ENCODE measurements at places on chromosomes 3 and 15.

DNA sequence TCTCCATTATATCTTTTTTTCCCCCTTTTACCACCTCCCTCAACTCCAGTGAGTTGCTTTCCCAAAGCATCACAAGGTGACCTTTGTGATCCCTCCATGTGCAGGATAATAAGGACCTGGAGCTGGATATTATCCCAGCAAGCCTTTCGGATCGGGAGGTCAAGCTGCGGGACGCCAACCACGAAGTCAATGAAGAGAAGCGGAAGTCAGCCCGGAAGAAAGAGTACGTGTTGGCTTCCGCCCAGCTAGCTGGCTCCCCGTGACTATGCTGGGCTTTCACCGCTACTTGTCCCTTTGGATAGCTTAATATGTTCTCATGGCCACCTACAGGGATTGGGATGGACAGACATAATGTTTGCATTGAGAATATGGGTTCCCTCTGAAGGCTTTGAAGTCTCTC lies 273.7 kb upstream of the UMPS start:
- DNase-seq = no peak

DNA sequence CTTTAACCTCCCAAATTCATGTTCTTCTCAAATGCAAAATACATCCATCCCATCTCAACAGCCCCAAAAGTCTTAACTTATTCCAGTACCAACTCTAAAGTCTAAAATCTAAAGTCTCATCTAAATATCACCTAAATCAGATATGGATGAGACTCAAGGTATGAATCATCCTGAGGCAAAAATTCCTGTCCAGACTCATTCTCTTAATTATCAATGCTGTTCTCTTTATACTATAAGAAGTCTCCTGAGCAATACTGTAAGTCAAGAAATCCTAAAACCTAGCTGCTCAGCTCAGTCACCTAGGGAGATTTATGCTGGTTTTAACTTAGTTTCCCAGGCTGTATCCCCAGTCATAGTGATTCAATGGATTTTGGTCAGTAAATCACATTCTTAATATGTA lies 11.1 kb downstream of the RAD18 start:
- DNase-seq = no peak

DNA sequence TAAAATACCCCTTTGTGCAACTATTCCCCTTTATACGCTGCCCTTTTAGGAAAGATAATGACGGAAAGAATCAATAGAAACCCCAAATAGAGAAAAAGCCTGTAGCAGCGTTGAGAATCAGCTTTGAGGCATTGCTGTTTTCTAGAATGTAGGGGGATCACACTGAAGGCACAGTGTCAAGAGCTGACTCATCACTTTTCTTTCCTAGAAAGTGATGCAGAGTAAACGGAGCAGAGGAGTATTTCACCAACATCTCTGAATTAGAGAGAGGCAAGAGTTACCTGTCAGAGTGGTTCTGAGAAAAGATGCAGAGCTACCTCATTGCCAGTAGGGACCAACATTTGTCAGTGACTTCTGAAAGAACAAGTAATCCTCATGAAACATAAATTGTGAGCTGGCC lies 269.8 kb upstream of the TMC3 start:
- DNase-seq = no peak

DNA sequence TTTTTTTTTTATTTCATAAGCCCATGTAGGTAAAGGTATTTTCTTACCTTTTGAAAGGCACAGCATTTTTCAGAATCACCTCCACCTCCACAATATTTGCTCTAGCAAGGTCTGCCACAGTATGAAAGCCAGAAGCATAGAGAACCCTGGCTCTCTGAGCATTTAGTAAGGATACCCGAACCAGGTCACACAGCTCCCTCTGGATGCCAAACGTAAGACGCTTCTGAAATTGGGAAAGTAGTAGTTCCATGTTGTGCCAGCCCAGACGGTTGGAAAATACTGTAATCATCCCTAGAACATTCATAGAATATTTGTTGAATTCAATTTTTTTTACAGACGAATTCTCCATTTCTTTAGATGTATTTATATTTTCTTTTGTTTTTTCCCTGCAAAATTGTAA lies 52.4 kb downstream of the POLQ start:
- no peak for DNase-seq

- no peak for DNase-seq
Measured at GRCh38 chr3:66092175-66092995, 53.7 kb upstream of the MAGI1 start.

- DNase-seq = no peak
Measured at GRCh38 chr15:50740955-50741354, 24.6 kb downstream of the SPPL2A start.

Data from activated naive CD4-positive, alpha-beta T cell (primary cell).